ENCODE measurements at places on chromosomes 1 and 21.
A peak's percentile ranks its signal among the peaks of the same experiment; 100 is the strongest.

- peak; percentile 90 for DNase-seq
These were observed 159.0 kb upstream of the IGSF21 start for GRCh38 chr1:17948594-17948993.

GRCh38 chr1:70674941-70675685 lies 264.0 kb downstream of the CTH start:
- no peak for DNase-seq

DNA sequence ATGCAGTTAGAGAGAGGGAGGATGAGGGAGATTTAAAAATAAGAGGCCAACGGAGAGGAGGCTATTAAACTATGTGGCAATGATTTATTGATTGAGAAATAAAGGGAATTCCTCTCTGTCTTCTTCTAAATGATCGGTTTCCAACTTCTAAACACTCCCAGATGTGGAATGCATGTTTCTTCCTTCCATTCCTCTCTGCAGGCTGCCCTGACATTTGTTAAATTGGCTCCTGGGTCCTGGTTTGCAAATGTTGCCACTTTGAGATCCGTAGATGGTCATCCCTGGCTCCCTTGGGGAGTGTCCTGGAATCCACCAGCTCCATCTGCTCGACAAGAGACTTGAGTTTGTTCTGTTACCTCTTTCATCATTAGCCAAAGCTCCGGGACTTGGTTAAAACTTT lies 10.3 kb upstream of the C1orf198 start:
- peak; percentile 67 for DNase-seq

DNA sequence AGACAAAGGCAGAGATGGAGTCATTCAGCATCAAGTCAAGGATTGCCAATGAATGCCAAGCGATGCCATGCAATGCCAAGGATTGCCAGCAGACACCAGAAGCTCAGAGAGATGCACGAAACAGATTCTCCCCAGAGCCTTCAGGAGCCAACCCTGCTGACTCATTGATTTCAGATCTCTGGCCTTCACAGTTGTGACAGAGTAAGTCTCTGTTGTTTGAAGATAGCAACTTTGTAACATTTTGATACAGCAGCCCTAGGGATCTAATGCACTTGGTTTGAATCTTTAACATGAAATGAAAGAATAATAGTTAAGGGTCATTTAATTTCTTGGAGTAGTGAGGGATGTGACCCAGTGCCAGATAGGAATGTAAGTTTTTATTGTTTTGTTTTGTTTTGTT lies 287.4 kb upstream of the RUNX1 start:
- no peak for DNase-seq

DNA sequence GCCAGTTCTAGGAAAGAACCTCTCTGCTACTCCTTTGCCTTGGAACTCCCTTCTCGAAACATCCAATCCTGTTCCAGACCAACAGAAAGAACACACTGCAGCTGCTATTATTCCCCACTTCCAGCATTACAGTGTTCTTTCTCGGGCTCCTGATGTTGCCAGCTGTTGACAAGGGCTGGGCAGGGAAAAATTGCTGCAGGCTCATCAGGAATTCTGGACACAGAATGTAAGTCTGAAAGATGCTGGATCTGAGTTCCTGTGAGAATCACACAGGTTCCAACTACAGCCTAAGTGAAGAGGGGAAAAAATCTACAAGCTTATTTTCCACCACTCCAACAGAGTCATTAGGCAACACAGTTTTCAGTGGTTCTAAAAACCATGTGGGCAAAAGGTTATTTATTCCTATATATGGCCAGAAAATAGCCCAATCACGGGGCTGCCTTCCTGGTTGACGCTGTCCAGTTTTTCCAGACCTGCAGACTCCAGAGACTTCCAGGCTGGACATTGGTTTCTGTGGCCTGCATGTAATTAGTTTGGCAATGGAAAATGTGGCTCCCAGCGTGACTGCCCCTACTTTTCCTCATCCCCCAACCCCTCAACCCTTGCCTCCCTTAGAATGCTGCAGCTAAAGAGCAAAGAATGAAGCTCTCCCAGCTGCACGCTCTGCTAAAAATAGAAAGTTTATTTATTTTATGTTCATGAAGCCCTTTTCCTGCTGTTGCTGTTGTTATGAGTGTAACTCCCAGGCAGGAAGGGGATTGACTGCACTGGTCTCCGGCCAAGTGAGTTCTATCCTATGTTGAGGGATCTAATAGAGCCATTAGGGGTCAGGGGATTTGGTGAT lies 8.3 kb upstream of the KIAA0040 start:
- peak; percentile 33 for DNase-seq

- no peak for DNase-seq
These were observed 81.9 kb upstream of the RGS2 start for GRCh38 chr1:192726820-192727504.

DNA sequence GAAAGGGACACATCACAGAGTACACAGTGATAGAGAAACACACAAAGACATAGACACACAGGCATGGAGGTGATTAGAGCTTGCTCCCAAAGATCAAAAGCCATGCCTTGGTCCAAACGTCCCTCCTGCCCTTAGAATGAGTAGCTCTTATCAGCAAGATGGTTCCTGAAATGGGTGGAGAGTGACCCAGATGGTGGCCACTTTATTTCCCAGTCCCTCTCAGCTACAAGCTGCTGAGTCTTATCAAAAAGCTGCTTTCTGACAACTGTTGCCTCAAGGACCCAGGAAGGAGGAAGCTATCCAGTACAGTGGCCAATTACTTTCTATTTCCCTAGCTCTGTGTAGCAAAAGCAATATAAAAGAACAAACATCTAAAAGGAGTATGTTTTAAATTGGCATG lies 7.7 kb upstream of the CLCA1 start:
- DNase-seq, result no peak

GRCh38 chr1:69451196-69451595 lies 116.5 kb upstream of the LRRC7 start:
- DNase-seq, result no peak

DNA sequence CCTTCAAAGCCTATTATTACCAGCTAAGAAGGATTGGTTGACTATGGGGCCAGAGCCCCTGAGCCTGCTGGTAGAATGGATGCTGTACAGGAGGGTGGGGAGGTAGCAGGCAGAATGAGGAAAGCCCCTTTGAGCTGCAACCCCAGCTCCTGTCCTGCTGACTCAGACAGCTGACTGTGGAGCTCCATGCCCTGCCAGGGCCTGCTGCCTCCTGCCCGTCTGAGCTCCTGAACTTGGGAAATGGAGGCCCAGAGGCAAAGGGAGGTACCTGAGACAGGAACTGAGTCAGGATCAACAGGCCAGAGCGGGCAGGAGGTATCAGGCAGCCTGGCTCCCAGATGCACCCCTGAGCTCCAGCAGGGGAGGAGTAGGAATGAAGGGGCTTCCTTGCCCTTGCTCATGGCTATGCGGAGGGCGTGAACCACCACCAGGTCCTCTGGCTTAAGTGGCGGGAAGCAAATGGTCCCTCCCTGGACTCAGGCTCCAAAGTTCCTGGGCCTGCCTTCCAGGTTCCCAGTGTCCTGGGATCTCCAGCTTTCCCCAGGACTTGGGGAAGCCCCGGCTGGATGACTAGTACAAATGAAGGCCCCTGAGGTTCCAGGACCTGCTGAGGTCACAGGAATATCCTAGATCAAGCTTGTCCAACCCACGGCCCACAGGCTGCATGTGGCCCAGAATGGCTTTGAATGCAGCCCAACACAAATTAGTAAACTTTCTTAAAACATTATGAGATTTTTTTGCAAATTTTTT lies 3.9 kb upstream of the SFN start:
- DNase-seq, result no peak

DNA sequence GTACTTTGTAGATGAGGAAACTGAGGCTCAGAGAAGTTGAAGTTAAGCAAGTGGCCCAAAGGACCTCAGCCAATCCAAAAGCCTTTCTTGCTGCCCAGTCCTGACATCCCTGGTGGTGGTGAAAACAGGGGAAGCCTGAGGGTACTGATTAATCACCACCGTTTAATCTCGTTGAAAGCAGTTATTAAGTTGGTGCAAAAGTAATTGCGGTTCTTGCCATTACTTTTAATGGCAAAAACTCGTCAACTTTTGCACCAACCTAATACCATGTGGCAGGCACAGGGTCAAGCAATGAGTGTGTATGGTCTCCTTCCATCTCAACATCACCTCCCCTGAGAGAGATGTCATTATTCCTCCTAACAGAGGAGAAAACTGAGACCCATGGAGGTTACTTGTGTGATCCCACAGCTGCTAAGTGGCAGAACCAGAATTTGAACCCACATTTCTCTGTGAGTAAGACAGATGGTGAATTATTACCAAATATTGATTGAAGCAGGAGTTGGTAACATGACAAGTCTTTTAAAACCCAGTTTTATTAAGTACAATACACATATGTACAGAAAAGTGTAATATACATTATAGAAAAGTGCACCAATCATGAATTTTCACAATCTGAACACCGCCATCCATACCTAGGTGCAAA lies 39.4 kb upstream of the GRHL3 start:
- no peak for DNase-seq

DNA sequence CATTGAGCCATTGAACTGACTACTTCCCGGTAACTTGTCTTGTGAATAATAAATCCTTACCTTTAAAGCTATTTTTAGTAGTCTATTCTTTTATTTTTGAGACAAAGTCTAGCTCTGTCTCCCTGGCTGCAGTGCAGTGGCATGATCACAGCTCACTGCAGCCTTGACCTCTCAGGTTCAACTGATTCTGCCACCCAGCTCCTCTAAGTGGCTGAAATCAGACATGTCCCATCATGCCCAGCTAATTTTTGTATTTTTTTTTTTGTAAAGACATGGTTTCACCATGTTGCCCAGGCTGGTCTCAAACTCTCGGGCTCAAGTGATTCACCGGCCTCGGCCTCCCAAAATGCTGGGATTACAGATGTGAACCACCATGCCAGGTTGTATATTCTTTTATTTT lies 59.3 kb upstream of the PTGS2 start:
- no peak for DNase-seq

DNA sequence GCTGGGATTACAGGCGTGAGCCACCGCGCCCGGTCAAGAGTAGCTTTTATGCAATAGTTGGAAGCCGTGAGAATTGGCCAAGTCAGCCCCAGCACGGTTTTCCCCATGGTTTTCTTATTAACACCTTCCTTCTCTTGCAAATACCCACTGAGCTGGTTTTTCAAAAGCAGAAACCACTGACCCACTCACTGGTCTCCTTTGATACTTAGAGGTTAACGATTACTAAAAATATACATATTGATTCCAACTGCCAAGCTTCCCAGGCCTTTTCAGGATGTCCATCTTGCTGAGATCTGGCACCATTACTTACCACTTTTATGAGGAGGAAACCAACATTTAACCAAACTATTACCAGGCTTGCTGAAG lies 25.9 kb upstream of the TARDBP start:
- no peak for DNase-seq

GRCh38 chr1:205583461-205584130 lies 48.2 kb downstream of the ELK4 start:
- DNase-seq, result no peak

DNA sequence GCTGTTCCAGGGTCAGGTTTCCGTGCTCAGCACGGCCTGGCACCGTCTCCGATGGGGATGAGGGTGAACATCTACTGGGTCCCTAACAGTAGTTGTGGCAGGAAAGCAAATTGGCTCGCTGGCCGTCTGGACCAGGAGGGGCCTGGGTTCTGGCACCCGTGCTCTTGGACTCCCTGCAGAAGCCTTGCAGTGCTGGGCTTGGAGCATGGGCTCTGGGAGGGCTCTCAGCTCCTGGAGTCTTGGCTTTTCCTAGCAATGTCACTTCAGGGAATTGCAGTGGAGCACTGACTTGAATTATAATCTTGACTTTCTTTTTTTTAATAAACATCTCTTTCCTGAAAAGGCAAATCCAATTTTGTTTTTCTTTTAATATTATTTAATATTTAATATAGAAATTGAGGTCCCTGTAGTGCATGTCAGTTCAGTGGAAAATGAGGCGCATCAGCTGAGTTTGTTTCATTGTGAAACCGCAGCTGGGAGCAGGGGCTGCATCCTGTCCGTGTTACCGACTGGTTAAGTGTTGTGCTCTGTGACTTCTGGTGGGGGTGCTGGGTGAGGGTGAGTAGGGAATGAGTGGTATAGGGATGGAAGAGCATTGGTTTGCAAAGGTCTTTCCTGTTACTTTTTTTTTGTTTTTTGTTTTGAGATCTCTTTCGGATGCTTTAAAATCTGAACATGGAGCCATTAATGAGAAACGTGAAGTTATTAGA lies 64.1 kb downstream of the PEX14 start:
- DNase-seq, result peak; percentile 38

DNA sequence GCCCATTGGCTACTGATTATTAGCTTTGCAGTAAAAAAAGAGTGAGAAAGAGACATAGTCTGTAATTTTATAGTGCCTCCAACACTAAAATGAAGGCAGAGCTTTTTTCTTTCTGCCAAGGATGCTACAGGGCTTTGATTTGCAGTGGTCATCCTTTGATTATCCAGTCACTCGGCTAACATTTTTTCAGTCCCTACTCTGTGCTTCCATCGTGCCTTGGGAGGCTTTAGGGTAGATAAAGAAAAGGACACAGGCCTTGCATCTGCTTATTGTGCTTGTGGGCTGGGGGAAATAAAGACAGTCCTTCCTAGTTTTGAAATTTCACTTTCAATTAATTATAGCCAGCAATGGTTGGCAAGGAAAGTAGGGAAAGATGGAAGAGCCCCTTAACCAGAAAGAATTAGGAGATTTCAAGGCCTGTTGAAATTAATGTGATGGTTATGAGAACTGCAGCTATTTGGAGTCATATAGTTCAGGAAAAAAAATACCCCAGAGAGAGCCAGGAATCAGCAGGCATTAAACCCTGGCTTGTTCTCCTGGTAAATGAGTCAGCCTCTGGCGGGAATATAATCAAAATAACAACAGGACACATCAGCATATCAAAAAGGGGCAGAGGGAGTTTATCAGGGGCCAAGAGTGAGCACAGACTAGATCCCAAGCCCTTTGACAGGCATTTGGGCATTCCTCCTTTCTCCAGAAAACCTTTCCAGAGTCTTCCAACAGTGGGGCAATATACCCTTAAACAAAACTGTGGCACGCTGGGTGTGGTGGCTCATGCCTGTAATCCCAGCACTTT lies 27.4 kb downstream of the CACHD1 start:
- DNase-seq, result no peak

- no peak for DNase-seq
These were observed 5.9 kb upstream of the DHX9 start for GRCh38 chr1:182833271-182833670.

DNA sequence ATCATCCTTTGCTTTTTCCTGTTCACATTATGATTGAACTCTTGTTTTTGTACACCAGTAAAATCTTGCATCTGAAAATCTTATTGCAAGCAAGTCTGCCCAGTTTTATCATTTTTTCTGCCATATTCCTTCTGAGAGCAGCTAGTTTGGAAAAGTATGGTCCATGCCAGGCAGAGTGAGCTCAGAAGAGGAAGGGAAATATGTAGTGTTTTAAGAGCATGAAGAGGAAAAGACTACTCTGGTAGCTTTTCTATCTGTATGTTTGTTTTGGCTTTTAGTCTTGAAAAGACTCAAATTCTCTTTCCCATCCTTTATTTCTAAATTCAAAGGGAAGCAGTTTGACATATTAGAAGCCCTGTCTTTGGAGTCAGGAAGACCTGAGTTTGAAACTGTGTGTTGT lies 125.8 kb downstream of the NFIA start:
- DNase-seq, result no peak

GRCh38 chr1:235998812-235999211 lies 66.1 kb downstream of the NID1 start:
- DNase-seq, result no peak
